ENCODE measurements at places on chromosomes 3 and 15.

- no peak for DNase-seq
These were observed 45.8 kb downstream of the TM6SF1 start for GRCh38 chr15:83153288-83153687.

- DNase-seq, result no peak
These were observed 22.6 kb upstream of the RBP1 start for GRCh38 chr3:139561959-139562676.

- DNase-seq, result no peak
These were observed 23.5 kb downstream of the MAGEF1 start for GRCh38 chr3:184688251-184688881.

DNA sequence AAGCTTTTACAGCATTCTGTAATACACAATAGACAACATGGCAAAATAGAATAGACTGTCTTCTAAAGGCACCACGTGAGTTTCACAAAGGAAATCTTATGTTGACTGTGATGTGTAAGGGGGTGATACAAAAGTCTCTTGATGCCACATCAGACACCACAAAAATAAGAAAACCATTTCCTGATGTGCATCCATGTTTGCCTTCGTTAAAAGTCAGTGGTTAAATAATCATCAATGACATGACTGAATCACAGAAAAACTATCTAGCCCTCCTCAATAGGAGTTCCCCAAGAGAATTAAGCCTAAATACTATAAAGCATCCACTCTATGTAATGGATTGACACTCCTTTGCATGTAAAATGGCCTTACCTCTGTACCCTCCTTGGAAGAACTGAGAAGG lies 198.6 kb upstream of the SLC2A2 start:
- no peak for DNase-seq

GRCh38 chr3:150899141-150899540 lies 6.1 kb downstream of the MINDY4B start:
- DNase-seq, result no peak

- no peak for DNase-seq
These were observed 409.4 kb upstream of the PPP2R3A start for GRCh38 chr3:135556174-135556573.

- no peak for DNase-seq
These were observed 3.5 kb downstream of the RBM15B start for GRCh38 chr3:51394541-51394940.

DNA sequence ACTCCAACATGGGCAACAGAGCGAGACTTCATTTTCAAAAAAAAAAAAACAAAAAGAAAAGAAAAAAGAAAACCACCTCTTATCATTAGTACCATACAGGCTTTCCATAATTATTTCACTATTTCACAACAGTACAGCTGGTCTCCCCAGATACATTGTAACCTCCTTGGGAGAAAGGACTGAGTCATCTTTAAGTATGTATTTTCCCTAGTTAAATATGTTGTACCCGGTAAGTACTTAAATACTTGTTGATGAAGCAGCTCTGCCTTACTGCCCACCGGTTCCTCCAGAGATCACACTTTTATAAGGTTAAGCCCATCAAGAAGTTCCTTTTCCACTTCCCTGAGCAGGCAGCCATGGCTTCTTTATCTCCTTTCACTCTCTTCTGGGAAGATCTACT lies 789.5 kb upstream of the CFAP20DC start:
- DNase-seq, result no peak

DNA sequence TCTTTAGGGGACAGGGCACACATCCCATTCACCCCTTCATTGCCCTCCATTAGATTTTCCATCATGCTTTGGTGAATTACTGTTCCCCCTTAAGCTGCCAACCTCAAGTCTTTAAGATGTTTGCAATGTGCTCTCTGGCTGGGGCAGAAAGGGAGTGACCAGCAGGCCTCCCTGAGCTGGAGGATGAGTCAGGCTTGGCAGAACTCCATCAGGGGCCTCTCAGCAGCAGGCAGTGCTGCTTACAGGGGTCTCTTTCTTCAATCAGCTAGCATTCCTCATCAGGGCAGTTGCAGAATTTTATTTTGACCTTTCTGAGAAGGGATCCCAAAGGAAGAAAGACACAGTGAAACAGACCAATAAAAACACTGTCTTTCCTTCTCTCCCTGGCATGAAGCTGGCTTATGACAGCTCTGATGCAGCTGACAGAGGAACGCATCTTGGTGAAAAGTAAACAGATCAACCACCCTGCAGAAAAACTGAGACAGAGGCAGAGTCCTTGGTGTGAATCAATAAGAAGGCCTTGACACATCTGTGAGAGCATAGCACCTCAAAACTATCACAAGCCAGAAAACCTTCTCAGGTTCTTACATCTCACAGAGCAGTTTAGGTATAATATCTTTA lies 88.7 kb upstream of the MRPL3 start:
- DNase-seq, result no peak

- DNase-seq, result no peak
These were observed 275.8 kb upstream of the RBMS3 start for GRCh38 chr3:29004885-29005599.

- DNase-seq, result no peak
These were observed 12.4 kb upstream of the IREB2 start for GRCh38 chr15:78425643-78426042.

DNA sequence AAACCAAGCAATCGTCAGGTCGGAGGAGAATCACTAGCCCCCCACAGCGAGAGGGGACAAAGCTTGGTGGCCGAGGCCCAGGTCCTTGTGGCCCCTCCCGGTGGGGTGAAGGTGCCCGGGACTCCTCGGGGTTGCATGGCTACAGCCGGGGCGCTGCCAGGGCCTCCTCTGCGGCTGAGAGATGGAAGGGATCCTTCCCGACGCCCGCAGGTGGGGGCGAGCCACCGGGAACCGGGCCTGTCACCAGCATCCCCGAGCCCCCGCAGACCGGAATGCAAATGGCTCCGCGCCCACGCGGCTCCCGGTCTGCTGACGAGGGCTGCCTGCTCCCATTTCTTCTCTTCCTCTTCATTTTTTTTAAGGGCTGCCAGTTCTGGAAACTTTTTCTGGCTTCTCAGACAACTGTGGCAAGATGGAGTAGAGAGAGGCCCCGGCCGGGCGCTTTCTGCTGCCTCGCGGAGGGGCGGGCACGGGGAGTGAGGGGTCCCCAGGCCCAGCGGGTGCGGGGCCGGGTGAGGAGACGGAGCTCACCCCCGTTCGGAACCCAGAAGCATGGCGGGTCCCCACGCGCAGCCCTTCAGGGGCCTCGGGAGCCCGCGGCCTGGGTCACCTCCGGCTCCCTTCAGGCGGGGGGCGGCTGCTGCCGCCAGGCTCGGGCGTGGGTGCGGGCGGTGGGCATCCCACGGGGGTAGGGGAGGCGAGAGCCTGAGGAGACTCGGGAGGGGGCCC lies 27.5 kb downstream of the MELTF start:
- no peak for DNase-seq

DNA sequence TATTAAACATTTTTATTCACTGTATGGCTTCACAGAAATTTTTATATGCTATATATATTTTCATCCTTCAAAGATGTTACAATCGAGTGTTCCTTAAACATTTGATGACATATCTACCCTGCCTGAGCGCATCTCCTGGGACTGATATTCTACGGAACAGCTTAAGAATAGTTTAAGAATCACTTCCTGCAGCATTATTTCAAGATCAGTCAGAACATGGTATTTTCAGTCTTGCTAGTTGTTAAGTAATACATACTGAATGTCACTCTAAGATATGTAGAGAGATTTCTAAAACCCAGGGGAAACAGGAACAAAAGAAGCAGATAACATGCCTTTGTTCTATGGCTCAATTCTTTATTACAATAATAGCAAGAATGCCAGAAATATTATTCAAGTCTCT lies 8.7 kb downstream of the COL8A1 start:
- no peak for DNase-seq

- DNase-seq, result no peak
These were observed 19.3 kb upstream of the SLTM start for GRCh38 chr15:58952751-58953150.

DNA sequence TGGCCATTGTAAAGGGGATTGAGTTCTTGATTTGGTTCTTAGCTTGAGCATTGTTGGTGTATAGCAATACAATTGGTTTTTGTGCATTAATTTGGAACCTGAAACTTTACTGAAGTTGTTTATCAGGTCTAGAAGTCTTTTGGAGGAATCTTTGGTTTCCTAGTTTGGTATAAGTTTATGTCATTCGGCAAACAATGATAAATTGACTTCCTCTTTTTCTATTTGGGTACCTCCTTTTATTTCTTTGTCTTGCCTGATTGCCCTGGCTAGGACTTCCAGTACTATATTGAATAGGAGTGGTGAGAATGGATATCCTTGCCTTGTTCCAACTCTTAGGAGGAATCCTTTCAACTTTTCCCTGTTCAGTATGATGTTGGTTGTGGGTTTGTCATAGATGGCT lies 32.1 kb downstream of the SPESP1 start:
- no peak for DNase-seq

- DNase-seq, result no peak
These were observed 78.9 kb upstream of the TTC14 start for GRCh38 chr3:180523040-180523439.

GRCh38 chr3:71693641-71694040 lies 31.6 kb downstream of the EIF4E3 start:
- no peak for DNase-seq

DNA sequence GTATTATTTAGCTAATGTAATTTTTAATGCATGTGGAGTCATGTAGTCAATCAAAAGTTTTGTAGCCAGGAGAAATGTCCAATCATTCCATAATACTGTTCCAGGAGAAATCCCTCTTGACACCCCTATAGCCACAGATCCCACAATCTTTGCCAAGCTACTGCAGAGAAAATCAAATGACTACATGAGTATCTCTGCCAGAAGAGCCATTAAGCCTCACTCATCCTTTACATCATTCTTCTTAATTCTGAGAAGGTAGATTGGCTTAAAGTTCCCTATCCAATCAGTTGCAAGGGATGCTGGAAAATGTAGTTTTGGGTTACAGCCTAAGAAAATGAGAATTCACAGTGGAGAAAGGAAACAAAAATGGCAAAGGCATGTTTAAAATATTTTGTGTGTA lies 502.1 kb downstream of the ZBBX start:
- DNase-seq, result no peak

DNA sequence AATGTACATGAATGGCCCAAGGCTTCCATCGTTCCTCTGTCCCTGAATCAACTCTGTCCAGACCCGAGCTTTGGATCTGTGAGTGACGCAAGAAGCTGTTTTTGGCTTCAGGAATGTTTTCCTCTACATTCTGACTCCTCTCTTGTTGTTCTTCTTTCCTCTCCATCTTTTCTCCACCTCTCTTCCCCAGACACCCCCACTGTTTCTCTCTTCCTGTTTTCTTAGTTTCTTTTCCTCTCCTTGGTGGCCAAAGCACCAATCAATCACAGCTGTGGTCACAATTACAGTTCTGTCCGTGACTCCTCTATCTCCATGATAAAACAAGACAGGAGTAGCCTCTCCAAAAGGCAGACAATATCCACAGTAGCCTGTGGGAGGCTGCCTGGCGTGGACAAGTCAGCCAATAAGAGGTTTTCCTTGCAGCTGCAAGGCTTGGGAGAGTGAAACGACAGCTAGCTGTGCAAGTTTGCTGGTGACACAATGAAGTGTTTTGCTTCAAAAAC lies 4.9 kb upstream of the TMEM212 start:
- no peak for DNase-seq

DNA sequence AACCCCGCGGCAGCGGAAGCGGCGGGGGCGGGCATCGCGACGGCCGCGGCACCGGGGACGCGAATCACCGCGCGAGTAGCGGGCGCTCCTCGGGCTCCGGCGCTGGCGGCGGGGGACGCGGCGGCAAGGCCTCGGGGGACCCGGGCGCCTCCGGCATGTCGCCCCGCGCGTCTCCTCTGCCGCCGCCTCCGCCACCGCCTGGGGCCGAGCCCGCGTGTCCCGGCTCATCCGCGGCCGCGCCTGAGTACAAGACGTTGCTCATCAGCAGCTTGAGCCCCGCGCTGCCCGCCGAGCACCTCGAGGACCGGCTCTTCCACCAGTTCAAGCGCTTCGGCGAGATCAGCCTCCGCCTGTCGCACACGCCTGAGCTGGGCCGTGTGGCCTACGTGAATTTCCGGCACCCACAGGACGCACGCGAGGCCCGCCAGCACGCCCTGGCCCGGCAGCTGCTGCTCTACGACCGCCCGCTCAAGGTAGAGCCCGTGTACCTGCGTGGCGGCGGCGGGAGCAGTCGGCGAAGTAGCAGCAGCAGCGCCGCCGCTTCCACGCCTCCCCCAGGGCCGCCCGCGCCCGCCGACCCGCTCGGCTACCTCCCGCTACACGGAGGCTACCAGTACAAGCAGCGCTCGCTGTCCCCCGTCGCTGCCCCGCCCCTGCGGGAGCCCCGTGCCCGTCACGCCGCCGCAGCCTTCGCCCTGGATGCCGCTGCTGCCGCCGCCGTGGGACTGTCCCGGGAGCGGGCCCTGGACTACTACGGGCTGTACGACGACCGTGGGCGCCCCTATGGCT lies 675 bp downstream of the RBM15B start:
- DNase-seq, result no peak

GRCh38 chr3:170040418-170040817 lies 2.6 kb downstream of the GPR160 start:
- no peak for DNase-seq

DNA sequence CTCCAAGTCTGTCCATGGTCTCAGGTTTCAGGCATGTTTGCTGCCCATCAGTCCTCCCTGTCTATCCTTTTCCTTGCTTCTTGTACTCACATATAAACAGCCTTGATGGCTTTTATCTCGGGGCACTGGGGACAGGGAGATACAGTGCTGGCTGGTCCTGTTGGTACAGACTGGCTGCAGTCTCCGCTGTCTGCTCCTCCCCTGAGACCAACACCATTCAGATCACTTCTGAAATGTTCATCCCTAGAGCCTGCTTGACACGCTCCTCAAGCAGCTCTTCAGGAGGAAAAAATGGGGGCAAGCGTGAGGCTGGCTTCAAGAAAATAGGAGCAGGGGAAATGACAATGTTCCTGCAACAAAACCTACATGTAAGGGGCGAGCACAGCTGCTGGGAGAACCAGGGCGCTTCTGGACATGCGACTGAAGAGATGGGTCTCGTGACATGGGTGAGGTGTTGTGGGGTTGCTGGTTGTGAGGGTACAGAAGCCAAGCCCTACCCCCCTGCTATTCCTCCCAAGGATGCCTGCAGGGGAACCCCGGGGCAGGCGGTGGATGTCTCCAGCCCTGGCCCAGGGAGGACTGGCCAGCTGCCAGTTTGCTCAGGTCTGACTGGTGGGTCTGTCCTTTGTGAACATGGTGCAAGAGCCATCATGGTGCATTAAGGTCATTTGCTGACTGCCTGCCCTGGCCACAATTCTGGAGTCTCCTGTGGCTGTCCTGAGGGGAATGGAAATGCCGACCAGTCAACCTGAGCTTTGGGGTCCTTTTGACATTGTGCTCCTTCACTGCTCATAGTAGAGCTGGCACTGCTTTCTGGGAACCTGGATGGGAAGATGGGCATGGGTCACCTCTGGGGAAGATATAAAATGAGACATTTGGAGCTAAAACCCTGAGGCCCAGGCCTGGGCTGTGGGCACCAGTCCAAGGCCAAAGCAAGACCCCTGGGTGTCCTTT lies 40.1 kb downstream of the KY start:
- no peak for DNase-seq

- DNase-seq, result no peak
These were observed 10.8 kb downstream of the AP3B2 start for GRCh38 chr15:82698711-82699345.

DNA sequence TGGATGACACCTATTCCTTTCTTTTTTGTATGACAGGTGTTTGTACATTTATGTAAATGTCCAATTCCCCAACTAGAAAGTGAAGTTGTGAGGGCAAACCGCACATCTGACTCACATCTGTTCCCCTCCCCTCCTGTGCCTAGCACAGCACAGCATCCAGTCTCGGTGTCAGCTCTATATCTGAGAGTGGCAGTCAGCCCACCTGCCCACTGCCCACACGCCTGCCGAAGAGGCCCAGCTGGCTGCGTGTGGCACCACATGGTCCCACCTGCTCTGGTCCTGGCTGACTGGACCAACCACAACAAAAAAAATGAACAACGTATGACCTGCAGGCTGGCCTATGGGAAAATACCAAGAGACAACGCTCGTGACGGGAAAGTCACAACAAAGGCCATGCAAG lies 62.8 kb downstream of the XXYLT1 start:
- no peak for DNase-seq

All from stimulated activated CD4-positive, alpha-beta T cell treated with anti-CD3 and anti-CD28 coated beads, Interleukin-15, amount 100 ng/mL, for 1 hour (primary cell).